ENCODE measurements at places on chromosomes 2 and 18.

DNA sequence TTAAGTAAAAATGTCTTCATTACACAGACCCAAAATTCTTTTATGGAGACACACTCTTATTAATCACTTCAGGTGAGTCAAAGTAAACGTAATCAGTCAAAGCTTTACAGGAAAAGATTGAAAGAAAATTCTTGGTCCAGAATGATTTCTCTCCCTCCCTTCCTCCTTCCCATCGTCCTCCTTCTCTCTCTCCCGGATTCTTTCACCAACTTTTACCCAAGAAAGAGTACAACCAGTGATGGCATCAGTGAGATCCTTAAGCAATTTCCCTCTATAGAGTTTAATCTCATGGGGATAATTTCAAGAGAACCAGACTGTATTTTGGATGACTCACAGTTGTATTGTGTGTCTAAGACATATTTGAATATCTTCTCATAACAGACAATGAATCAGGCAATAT, 258.1 kb downstream of the ALK start:
- no peak for DNase-seq

- no peak for DNase-seq
These were observed 73.8 kb downstream of the HDAC4 start for GRCh38 chr2:239326831-239327535.

- DNase-seq, result no peak
These were observed 835.7 kb downstream of the DCDC2C start for GRCh38 chr2:4539121-4539520.

DNA sequence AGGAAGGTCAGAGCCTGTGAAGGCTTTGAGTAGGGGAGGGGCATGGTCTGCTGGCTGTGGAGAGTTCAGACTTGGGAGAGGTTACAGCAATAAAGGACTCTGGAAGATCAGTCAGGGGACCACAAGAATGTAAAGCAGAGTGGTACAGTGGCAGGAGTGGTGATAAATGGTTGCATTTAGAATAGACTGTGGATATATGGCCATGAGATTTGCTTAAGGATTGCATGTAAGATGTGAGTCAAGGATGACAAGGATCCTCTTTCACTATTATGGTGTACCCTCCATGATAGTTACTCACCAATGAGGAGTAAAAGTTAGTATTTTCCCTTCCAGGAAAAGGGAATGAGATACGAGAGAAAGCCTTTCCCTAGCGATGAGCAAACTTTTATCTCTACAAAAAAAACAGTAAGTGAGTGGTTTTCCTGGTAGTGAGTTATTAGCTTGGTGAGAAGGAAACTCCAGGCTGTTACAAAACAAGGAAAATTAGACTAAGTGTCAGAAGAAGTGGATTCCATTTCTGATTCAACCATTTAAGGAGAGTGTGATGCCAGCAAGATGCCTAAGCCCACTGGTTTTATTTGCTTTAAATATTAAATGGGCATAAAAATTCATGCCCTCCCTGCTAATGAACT, 818.0 kb upstream of the ACVR2A start:
- DNase-seq, result no peak

DNA sequence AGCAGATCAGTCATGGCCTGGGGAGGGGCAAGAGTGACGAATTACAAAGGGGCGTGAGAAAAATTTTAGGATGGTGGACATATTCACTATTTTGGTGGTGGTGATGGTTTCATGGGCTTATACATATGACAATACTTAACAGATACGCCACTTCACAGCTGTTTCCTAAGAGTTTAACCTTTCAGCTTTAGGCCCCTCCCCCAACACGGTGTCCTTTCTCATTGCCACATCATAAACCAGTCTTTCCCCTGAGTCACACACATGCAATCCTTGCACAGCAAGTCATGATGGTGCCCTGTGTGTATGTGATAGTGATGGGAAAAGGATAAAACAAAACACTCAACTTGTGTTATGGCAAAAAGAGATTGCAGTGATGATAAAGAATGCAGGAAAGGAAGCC, 47.6 kb upstream of the IL1R1 start:
- peak; percentile 38 for DNase-seq

DNA sequence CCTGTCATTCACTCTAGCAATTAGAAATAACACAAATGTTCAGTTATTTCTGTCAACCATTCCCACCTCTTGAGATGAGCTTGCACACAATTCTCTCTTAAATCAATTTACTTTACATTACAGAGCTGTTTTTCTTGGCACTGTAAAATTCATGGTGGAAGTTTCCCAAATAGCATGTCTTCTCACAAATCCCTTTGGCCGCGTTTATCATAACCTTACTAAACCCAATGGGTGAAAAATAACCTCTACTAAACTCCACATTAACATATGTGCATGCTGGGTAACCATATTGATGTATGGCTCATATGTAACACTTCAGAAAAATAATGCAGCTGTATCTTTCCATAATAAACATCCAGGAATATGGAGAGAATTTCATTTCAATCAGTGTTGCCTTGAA, 75.5 kb upstream of the SULT1C3 start:
- no peak for DNase-seq

- no peak for DNase-seq
These were observed 55.4 kb downstream of the ADI1 start for GRCh38 chr2:3463944-3464343.

- DNase-seq, result peak; percentile 17
These were observed 251.8 kb downstream of the ZEB2 start for GRCh38 chr2:144268036-144268678.

- no peak for DNase-seq
These were observed 10.7 kb downstream of the ERCC3 start for GRCh38 chr2:127283275-127283674.

Data from KBM-7 (cell line).